Stimulated activated CD8-positive, alpha-beta memory T cell treated with anti-CD3 and anti-CD28 coated beads, Interleukin-15, amount 100 ng/mL, for 24 hours (primary cell): ENCODE measurements at places on chromosomes 2 and 18.

GRCh38 chr2:106638043-106638442, 150.9 kb downstream of the CD8B2 start:
- DNase-seq, result no peak

GRCh38 chr2:222241128-222241870, 57.5 kb downstream of the PAX3 start:
- DNase-seq, result no peak

DNA sequence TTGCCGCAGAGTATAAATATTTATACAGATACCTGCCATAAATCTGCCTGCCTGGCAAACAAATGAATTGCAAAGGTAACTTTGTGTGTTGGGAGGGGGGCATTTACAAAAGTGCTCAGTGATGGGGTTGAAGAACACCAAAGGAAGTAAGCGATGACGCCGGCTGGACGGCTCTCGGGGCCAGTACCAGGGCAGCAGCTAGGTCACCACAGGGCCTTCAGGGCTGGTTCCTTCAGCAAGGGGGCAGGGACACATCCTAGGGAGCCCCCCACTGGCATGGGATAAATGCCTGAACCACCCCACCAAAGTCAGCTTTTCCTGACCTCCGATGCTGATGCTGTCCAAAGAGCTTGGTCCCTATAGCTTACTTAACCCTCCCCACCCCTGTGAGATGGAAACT, 190.4 kb downstream of the CELF4 start:
- DNase-seq, result no peak

- DNase-seq, result no peak
Observed at GRCh38 chr2:208673631-208674030, 267.0 kb downstream of the PTH2R start.

- DNase-seq, result no peak
Observed at GRCh38 chr2:9238591-9239326, 32.1 kb downstream of the ASAP2 start.

GRCh38 chr2:39845460-39846146, 66.5 kb upstream of the THUMPD2 start:
- DNase-seq, result no peak

DNA sequence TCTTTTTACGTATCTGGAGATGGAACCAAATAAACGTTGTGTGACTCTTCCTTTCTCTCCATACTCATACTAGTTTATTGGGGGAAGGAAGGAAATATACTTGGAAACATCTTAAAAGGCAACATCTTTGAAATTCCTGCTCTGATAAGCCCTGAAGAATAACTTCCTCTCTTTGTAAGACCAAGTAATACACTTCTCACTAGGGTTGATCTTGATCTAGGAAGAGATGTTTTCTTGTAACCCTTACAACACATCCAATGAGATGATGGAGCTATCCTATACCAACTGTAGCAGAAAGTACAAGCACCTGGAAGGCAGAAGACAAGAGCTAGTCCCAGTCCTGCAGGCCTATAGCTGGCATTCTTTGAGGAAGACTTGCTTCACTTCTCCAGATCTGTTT, 2.0 kb downstream of the ANKRD44 start:
- DNase-seq, result no peak

- DNase-seq, result peak; percentile 57
Observed at GRCh38 chr2:43219383-43220228, 6.8 kb downstream of the ZFP36L2 start.

GRCh38 chr18:22482948-22483347, 65.2 kb upstream of the CTAGE1 start:
- no peak for DNase-seq

DNA sequence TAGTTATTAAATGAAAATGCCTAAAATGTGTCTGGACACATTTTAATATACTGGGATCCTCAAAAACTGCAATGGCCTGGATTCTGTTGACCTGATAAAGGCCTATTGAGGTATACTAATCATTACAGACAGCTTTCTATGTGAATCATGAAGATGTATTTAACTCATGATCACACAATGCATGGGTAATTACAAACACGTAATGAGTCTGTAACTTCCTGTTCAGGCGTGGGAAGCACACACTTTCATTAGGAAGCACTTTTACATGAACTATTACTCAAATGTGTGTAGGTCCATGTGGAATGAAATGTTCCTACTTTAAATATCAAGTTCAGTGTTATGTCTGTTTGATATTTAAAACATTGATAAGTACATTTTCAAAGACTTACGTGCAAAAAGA, 108.7 kb downstream of the NCKAP5 start:
- no peak for DNase-seq

GRCh38 chr2:142131010-142131669, at the start of gene LRP1B:
LRP1B (minus strand) TSS chr2:142131016; CDS start chr2:142130729, 287 bp downstream.
- DNase-seq, result no peak

- no peak for DNase-seq
Observed at GRCh38 chr2:171136024-171136423, 24.7 kb downstream of the TLK1 start.

GRCh38 chr18:79789091-79789891, 8.4 kb upstream of the KCNG2 start:
- DNase-seq, result no peak

DNA sequence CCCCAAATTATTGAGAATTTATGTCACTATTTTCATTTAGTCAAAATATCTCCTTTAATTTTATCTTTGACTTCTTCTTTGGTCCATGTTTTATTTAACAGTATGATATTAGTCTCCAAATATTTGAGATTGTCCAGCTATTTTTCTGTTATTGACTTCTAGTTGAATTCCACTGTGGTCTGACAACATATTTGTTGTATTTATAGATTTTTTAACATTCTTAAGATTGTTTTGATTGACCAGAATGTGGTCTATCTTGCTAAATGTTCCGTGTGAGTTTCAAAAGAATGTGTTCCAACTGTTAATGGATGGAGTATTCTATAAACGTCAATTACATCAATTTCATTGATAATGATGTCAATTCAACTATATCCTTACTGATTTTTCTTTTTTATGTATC, 1452.1 kb downstream of the SUCLG1 start:
- no peak for DNase-seq

- no peak for DNase-seq
Observed at GRCh38 chr2:226077841-226078240, 678.3 kb downstream of the NYAP2 start.

DNA sequence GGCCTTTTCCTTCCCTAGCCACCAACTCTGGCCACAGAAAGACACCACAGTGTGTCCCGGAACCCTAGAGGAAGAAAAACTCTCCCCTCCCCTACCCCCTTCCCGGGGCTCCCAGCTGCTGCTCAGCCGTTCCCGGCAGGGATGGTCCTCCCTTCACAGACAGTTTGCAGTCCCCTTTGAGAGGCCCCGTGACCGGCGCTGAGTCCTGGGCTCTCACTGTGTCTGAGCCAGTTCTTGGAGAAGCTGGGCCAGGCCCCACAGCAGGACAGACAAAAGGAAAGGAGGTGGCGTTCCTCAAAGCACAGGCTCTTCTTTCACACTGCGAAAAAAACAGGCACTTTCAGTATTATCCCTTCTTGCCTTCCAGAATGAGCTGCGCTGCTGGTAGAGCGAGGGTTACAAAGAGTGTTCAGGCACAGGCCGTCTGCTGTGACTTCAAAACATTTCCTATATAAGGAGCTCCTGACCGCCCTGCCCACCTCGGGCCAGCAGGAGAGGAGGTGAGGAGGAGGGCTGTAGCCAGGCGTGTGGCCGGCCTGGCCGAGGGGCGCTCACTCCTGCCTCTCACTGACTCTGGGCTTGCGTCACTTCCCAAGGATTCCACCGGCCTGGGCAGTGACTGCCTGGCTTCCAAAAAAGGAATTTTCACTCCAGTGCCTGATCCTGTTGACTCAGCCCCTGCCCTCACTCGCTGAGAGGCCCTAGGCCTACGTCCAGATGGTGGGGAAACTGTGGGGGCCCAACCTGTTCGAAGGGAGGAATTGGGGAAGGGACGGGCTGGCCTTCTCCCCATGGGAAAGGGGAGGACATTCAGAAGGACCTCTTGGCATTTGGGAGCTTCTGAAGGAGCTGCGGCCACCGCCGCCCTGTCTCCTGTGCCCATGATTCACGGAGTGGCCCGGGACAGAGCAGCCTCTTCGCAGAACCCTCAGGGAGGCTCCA, 24.9 kb downstream of the CIDEA start:
- DNase-seq, result no peak

DNA sequence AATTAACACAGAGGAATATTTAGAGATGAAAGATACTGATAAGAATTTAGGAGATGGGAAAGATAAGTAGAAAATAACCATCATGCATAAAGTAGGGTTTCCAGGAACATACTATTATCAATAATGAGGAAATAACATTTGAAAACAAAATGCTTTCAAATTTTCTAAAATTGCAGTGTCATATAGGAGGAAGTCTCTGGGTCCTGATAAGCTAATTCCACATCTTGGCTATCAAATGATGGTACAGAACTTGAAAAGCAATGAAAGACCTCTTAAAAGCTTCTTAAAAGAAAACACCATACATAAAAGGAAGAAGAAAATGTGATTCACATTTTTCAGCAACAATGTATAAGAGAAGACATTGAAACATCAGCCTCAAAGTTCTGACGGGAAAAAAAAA, 1024.8 kb downstream of the TSN start:
- DNase-seq, result no peak

- no peak for DNase-seq
Observed at GRCh38 chr2:64737547-64737946, 83.8 kb upstream of the SERTAD2 start.
